ENCODE measurements at places on chromosomes 1 and 21.

GRCh38 chr1:7586031-7586941 is 184.8 kb upstream of the VAMP3 start:
- DNase-seq: no peak

GRCh38 chr1:205434738-205435137 is 12.9 kb upstream of the LEMD1 start:
- DNase-seq: no peak

GRCh38 chr1:47875831-47876586 is 121.2 kb downstream of the TRABD2B start:
- no peak for DNase-seq

DNA sequence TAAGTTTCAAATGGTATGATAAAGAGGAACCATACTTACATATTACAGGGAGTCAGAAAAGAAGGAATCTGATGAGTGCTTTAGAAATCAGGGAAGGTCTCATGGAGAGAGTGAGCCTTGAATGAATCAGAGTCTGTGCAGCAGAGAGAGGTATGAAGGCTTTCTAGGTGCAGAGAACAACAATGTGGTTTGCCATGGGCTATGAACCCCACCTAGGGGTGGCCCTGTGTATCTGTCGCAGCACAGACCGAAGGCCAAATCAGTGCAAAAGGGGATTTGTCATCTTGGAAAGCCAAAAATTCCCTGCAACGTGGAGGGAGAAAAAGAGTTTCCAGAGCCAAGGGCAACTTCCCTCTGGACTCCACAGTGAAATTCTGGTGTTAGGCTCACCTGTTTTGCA is 3.5 kb downstream of the PAPPA2 start:
- no peak for DNase-seq

DNA sequence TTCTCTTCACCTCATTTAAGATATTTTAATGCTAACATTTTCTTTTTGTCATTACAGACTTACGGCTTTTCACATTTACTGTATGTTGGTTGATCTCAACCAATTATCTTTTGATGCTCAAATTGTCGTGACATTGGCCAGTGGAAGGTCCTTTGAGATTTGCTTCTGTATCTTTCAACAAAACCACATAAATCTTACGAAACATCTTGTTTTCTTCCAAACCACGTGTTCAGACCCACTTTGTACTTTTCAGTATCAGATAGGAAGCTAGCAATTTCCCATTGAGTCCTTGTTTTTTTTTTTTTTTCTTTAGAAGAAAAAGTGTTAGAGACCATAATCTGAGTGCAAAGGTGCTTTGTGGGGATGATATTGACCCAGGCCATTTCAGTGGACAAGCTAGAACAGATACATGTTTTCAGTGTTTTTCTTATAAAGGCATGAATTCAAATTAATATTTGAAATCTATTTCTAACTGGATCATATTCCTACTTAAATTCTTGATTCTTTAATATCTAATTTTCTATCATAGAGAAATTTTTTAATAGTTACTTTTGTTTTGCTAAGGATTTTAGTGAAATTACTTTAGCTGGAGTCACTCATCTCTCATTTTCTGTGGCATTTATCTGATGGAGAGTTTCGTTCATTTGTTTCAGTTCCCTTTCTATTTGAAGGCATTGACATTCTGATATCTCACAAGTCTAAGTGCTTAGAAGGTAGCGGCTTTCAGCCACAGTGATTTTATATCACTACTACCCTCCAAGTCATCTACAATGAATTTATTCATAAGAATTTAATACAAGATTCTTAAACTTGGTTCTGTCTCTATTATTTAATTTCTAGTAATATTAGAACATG is 26.7 kb downstream of the ATG4C start:
- DNase-seq: no peak

GRCh38 chr1:53142226-53142853 is at the start of gene SLC1A7:
TSS of gene SLC1A7 (minus strand) at chr1:53142638. CDS start at chr1:53142449, 189 bp downstream.
- DNase-seq: no peak

DNA sequence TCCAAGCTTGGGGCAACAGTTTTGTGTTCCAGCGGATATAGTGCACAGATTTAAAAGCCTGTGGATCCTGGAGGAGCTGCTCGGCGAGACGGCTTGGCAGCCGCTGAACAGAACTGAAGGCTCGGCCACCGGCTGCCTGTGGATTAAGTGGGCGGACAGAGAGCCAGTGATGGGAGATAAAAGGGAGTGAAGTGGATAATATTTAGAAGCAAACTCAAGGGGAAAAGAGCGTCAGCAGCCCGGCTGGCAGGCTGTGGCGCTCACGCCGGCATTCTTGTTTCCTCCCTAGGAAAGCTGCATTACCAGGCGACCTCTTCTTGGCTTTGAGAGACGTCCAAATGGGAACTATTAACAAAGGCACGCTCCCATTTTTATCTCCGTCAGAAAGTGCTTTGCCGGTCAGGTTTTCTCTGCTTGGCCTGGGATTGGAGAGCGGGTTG is 10.4 kb downstream of the TRABD2B start:
- DNase-seq: no peak

All from stimulated activated naive CD4-positive, alpha-beta T cell treated with Interleukin-2 at 50 U/mL for 16 hours (primary cell).